Hepatic stellate cell (primary cell): ENCODE measurements at places on chromosomes 5 and 9.

- no peak for DNase-seq
Measured at GRCh38 chr5:99702565-99702964, 773.8 kb upstream of the CHD1 start.

GRCh38 chr9:6243746-6244145 is 28.1 kb downstream of the IL33 start:
- DNase-seq = no peak

DNA sequence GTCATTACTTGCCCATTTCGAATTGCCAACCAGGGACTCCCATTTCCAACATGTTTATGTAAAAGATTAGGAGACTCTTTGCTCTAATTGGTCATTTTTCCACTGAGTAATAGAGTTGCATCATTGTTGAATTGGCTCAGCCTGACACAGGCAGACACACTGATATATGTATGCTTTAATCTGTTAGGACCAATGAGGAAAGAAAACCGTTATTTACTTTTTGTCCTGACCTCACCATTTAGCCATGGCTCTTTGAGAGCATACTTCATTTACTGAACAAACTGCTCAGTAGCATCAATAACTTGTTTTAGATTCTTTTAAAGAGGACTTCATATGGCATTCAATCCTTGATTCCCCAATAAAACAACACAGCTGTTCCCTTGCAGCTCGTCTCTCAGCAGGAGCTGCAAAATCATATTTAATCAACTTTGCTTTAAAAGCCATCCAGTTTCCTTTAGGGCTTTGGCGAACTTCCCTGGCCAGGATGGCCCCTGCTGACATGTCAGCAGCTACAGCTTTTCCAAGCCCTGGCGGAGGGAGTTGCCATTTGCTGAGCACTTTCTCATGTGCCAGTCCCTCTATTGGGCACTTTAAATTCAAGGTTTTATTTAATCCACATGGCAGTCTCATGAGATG is 251.5 kb upstream of the TNC start:
- DNase-seq = peak; percentile 9

DNA sequence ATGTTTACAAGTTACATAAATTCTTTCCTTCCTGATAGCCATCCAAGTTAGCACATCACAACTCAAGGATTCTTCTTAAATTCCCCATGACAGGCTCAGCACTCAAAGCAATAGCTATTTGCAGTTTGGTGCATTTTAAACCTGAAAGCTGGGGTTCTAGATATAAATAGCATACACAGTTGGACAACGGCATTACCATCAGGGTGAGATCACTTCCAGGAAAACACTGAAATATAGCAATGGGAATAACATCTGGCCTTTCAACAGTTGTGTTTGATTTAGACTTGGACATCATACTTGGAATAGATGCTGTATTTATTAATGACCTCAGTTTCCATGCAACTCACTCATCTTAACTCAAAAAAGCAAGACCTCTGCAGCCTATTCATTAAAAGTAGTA is 24.7 kb upstream of the LECT2 start:
- no peak for DNase-seq

DNA sequence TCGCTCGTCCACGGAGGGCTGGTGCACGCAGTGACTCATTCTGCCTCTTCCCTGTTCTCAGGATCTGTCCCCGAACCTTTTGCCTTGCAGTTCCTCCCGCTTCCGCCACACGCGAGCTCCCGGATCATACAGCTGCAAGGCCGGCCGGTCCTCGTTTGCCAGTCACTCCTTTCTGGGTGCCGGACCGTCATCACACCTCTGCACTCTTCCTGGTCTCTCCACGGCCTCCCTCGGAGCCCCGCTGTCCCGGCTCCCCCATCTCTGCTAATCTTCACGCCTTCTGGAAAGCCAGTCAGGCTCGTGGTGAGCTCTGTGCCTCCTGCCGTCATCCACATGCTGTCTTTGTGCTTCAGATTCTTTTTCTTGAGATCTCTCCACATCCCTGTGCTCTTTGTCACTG is 91.8 kb downstream of the STX17 start:
- DNase-seq = no peak

- DNase-seq = no peak
Measured at GRCh38 chr5:158139161-158139560, 280.2 kb upstream of the CLINT1 start.

GRCh38 chr5:71939452-71940230 is 167.6 kb upstream of the MAP1B start:
- no peak for DNase-seq

- DNase-seq = no peak
Measured at GRCh38 chr5:39541920-39542319, 117.1 kb upstream of the DAB2 start.

DNA sequence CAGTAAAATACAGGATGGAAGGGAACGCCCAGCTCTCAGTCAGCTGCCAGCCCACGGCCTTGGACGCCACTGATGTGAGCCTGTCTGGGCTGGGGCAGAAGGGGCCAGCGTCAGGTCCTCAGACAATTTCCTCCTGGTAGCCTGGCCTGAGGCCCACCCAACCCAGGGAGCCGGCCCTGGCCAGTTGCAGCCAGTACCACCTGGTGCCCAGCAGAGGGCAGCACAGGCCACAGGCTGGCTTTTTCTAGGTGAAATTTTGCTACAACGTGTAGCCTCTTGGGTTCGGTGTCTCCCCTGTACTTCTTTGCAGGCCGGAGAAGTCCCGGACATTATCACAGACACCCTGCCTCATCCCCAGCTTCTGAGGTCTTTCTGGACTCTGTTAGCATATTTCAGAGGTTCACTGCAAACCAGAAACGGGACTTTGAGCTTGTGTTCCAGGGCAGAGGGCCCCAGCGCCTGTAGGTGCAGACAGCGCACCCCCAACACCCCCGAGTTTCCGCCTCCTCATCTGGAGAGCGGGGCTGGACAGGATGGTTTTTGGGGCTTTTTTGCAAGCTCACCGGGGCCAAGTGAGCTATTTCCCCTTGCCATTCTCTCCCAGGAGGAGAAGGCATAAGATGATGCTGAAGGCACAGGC is 45.9 kb upstream of the KCNMB1 start:
- peak; percentile 67 for DNase-seq

- DNase-seq = no peak
Measured at GRCh38 chr5:154242964-154243376, 52.4 kb downstream of the GALNT10 start.

GRCh38 chr5:17445185-17445584 is 52.8 kb upstream of the TAF11L2 start:
- no peak for DNase-seq

DNA sequence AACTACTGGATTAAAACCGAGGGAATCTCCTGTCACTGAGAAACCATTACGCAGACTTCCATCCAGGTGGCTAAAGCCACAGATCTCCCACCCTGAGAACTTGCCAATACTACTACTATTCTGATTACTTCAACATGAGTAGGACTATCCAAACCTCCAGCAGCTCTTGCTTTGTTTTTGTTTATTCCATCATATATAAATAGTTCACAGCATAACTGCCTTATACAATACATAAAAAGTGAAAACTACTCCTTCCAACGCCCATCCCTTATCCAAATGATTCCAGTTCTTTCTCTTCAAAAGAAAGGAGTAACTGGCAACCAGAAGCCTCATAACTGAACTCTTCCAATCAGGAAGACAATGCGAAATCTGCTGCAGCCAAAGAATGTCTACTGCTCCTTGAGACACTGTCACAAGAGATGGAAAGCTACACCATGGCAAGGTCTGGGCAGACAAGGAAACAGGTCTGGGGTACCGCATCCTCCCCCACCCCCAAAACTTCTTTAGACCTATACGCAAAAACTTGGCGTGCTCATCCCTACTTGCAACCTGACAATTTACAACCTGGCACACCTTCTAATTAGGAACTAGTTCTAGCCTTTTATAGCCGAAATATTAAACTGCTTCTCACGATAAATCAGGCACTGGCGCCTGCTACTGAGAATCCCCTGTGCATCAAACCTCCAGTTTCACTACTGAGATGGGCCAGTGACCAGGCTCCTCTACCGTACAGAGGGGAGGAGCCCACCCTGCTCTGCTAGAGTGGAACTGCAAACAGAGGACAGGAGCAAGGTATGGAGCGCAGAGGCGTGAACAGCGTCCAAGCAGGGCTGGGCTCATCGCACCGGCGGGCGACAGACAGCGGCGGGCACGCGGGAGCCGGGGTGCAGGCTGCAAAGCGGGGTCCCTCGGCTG is 986 bp downstream of the PLPP1 start:
- DNase-seq = peak; percentile 59

GRCh38 chr5:56314529-56314928 is 81.4 kb upstream of the ANKRD55 start:
- DNase-seq = peak; percentile 35

- no peak for DNase-seq
Measured at GRCh38 chr5:96322865-96323264, 110.2 kb downstream of the PCSK1 start.

- DNase-seq = no peak
Measured at GRCh38 chr5:16855898-16856297, 80.2 kb downstream of the MYO10 start.

- DNase-seq = peak; percentile 58
Measured at GRCh38 chr9:107749787-107750444, 260.3 kb upstream of the KLF4 start.

GRCh38 chr9:108099854-108100253 is 610.3 kb upstream of the KLF4 start:
- DNase-seq = no peak

DNA sequence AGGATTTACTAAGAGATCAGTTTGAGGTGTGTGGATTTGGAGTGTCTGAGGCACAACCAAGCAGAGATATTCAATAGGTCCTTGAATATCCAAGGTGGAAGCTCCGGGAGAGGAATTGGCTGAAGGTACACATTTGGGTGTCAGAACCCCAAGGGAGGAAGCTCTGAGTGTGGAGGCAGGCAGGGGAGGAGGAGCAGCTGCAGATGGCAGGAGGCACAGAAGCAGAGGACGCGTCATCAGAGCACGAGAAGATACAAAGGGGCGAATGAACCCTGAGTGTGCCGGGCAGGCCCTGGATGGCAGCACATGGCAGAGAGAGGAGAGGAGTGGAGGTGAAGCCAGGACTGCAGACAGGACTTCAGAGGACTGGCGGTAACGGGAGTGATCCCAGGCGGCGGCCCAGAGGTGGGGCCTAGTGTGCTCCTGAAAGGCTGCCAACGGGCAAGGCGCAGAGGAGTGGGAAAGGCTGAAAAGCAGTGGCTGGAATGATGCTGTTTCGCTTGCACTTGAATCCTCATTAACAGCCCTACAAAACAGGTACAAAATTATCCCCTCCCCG is 179.8 kb downstream of the FANCC start:
- no peak for DNase-seq

- DNase-seq = no peak
Measured at GRCh38 chr9:14923701-14924100, 13.5 kb upstream of the FREM1 start.

DNA sequence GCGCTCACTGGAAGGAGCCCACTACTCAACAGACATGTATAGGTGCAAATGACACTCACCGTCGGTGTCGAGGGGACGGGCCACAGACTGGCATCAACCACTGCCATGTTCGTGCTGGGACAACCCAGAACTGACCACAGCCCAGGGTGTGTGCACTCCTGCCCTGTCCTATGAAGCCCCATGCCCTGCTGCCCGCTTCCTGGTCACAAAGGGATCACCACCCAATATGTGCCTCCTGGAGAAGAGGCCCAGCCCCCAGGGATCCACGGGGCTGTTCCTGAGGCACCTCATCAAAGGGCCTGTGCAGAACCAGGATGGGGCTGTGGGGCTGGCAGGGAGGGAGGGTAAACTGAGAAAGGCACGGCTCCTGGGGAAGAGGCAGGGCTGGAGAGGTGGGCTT is 43.1 kb downstream of the PRRT1B start:
- DNase-seq = no peak

DNA sequence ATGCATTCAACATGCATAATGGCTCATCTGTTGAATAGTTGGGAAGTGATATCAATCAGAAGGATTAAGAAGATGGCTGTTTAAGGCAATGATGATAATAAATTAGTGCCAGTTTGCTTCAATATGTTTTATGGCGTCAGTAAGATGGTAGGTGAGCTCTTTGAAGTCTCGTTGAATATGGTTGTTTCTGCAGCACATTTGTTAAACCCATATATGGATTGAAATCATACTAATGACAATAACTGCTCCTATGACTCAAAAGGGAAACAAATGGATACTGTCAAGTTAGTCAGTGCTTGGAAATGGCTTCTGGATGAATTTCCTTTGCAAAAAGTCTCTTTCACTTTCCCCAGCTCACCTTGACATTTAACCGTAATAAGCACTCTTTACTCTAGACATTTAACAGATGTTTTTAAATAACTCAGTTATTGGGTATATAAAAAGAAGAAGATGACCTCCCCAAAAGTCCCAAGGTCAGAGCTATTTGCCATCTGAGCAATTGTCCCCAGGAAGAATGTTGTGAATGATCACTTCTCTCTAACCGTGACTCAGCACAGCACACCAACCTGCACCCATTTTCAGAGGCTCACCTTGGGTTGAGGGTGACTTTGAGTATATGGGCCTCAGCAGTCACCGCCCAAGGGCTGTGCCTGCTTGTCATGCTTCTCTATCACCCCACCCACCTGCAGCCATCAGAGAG is 133.4 kb downstream of the GRIA1 start:
- DNase-seq = no peak

GRCh38 chr9:133893191-133893994 is 98.7 kb downstream of the VAV2 start:
- DNase-seq = no peak

DNA sequence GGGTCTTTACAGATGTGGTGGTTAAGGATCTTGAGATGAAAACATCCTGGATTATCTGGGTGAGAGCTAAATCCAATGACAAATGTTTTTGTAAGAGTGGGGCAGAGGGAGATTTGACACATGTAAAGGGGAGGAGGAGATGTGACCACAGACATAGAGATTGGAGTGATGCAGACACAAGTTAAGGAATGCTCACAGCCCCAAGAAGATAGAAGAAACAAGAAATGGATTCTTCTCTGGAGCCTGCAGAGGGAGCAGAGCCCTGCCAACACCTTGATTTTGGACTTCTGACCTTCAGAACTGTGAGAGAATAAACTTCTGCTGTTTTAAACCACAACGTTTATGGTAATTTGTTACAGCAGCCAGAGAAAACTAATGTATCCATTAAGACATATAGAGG is 21.7 kb downstream of the ITGA2 start:
- DNase-seq = no peak

GRCh38 chr5:72588640-72589039 is 81.4 kb upstream of the ZNF366 start:
- no peak for DNase-seq

- DNase-seq = no peak
Measured at GRCh38 chr5:85143138-85143537, 758.5 kb upstream of the EDIL3 start.

DNA sequence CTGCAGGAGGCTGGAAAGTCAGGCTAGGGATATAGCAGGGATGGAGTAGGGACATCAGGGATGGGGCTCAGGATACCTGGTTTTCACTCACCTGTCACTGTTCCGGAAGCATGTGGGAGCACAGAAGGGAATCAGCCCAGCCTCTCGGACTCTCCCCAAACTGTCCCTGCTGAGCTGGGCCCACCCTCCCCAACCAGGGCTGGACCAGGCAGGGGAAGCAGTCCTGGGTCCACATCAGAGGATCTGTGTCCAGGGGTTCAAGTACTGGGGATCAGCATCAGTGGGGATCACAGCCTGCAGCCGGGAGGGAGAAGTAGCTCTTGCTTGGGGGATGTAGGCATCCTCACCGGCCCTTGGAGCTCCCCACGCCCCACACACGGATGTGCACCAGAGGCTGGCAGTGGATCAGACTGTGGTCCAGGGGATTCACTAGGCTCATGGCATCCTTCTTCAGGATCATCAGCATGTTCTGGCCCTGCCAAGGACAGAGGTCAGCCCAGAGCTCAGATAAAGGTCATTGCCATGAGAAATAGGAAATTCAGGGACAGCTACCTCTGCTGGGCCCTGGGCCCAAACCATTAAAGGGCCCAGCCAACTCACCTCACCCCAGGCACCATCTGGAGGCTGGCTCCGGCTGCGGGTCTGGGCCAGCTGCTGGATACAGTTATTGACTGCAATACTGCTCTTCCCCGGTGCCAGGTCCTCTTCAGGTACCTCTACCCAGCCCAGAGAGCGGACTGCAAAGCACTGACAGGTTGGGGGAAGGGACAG is 2.5 kb downstream of the APBB3 start:
- no peak for DNase-seq
